CD4-positive, alpha-beta T cell treated with Interleukin-4 for 1 hour (primary cell): ENCODE measurements at places on chromosomes 4 and X.

GRCh38 chr4:16001484-16001858 lies 38.5 kb upstream of the FGFBP2 start:
- DNase-seq = peak; percentile 65

DNA sequence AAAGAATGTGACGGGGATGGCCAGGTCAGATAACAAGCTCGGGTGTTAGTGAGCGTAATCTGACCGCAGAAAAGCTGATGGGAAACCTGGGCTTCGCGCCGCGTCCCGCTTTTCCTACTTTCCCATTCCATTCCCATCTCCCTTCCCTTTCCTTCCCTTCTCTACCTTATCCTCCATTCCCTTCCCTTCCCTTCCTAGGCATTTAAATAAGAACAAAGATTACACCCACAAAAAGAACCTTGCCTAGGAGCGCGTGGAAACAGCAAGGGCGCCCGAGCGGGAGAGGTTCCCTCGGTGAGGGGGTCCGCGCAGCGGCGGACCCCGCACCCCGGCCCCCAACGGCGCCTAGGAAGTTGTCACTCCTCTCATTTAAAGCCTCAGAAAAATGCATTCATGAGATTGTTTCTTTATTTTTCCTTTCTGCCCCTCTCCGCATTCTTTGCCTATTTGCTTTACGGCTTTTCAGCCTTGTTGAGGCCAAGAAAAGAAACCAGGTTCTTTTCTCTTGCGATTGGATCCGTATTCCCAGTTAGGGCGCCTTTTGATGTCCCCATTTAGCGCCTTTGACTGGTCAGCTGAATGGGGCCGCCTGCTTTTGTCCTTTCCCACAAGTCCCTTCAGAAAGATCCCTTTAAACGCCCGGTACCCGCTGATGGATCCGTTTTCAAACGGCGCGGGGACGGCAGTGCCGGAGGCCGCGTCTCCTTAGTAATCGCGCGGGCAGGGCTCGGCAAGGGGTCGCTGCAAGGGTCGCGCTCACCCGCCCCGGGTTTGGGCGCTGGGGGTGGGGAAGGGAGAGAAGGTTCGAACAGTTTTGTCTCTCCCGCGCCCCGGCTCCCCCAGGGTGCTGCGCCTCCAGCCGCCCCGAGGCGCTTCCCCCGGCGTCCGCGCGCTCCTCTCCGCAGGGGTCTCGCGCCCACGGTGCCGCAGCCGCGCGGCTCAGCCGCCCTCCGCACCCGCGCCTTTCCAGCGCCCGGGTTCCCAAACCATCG lies 54.1 kb upstream of the TMEM33 start:
- no peak for DNase-seq

DNA sequence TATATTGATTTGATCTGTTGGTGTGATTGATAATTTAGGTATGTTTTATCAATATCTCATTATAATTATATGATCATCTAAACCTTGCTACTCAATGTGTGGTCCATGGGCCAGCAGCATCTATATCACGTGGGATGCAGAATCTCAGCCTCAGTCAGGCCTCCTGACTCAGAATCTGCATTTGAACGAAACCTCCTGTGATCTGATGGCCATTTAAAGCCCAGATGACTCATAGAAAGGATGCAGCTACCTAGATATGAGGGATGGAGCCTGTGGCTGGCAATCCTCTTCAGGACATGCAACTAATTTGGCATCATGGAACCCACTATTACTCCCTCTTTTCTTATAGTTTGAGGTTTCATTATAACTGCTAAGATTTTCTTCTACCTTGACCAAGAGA lies 11.3 kb upstream of the CHRNA9 start:
- no peak for DNase-seq

- no peak for DNase-seq
Observed at GRCh38 chrX:38293741-38294140, 33.6 kb downstream of the RPGR start.

DNA sequence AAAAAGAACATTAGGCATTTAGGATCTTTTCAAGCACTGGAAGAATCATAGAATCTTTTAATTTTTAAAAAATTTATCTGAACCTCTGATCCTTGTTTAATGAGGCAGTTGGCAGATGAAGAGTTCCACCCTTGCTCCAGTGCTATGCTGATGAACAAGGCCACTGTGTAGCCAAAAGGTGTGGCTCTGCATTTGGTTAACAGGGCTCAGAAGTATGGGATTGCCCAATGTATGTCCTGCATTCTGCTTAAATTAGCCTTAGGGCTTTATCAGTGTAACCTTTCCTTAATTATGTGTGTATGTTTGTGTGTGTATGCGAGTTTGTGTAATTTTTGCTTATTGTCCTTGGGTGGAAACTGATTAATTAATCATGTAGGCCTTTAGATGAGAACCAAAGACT lies 43.3 kb upstream of the PPM1K start:
- no peak for DNase-seq

GRCh38 chr4:107622006-107622405 lies 98.0 kb downstream of the PAPSS1 start:
- no peak for DNase-seq

DNA sequence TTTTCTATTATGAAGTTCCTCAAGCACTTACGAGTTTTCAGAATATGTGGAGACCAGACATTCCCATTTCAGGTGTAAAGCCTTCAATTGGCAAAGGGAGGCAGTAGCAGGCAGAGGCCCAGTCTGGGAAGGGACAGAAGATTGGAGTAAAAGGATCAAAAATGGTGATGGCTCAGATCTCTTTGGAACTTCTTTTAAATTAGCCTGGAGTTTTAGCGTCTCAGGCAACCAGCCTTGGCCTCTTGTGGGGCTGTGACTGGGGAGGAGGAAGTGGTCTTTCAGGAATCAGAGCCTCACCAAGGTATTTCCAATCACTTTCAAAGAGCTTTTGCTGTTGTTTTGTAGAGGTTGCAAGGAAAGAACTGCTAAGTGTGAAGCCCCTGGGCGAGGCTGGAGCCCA lies 239.1 kb downstream of the FRAS1 start:
- DNase-seq = no peak

GRCh38 chr4:74997948-74998729 lies 65.2 kb downstream of the PARM1 start:
- DNase-seq = no peak

DNA sequence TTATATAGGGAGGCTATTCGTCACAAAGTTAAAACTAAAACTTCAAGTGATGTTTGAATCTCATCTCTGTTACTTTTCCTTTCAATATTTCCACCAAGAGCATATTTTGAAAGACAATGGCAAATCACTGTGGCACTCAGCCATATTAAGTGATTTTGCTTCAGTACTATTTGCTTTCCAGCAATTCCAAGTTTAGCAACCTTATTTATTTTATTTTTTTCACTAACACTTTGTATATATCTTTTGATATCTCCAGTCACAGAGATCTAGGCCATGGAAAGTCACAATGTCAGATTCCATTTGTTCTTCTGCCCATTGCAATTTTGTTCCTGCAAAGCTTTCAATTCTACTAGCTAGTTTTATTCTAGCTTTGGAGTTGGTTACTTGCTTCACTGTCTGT lies 1514.5 kb upstream of the ADGRL3 start:
- no peak for DNase-seq

DNA sequence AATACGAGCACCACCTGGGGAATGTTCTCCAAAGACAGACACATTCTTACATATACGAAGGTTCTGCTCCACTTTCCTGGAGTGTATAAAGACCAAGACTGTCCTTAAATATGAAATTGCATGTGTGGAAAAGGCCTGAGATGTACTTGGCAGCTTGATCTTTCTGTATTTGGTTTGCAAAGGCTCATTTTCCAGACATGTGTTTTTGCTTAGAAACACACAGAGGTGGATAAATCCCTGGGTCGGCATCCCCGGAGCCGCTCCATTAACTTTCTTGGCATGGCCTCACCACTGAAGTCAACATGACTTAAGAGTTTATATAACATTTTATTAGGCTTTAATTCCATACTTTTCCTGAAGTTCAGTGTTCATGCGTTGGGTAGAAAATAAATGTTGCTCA lies 239.4 kb downstream of the LDB2 start:
- no peak for DNase-seq

GRCh38 chrX:29890646-29891200 lies 324.6 kb upstream of the MAGEB2 start:
- no peak for DNase-seq

DNA sequence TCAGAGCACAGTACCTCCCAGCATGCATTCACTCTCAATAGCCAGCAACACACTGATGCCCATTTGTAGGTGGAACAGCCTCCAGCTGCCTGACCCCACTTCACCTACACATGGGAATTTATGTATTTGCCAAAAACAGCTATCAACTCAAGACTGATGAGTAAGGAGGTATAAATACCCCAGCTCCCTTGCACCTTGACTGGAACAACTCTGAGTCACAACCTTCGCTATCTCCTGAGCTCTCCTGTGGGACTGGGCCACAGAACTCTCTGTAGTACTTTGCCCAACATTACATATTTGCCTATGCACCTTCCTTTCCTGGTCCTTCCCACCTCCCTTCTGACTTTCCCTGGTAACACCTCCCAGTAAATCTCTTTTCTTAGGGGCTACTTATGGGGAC lies 16.5 kb upstream of the EGFL6 start:
- no peak for DNase-seq

- DNase-seq = no peak
Observed at GRCh38 chr4:8781641-8782040, 90.0 kb downstream of the HMX1 start.

DNA sequence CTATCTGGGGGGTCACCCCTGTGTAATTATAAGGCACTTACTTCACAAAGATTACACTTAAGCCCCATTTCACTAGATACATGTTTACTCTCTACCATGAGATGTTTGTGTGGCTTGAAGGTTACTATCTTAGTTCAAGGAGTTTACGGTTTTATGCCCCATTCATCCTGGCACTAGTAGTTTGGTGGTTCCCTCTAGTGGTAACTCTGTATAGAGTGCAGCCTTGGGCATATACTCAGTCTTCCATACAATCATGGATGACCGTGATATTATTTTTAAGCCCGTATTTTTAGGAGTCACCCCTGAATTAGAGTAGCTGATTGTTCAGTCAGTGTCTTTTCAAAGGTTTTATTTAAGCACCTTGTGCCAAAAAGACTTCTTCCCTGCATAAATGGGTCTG lies 109.9 kb upstream of the FAM47C start:
- DNase-seq = no peak
